ENCODE measurements at places on chromosomes 3 and 15.
A peak's percentile ranks its signal among the peaks of the same experiment; 100 is the strongest.

DNA sequence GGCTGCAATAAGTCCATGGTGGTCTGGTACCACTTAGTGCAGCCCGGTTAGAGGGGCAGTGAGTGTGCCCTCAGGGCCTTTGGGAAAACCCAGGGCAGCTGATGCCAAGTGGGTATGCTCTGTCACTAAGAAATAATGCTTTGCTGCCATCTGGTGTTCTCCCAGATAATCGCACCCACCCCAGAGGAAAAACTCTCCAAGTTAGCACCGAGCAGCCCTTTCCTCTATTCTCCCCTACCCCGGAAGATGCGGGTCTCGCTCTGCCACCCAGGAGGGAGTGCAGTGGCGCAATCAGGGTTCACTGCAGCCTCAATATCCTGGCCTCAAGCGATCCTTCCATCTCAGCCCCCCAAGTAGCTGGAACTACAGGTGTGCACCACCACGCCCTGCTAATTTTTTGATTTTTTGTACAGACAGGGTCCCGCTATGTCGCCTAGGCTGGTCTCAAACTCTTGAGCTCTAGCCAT, 21.3 kb upstream of the DAPK2 start:
- DNase-seq: peak; percentile 64

DNA sequence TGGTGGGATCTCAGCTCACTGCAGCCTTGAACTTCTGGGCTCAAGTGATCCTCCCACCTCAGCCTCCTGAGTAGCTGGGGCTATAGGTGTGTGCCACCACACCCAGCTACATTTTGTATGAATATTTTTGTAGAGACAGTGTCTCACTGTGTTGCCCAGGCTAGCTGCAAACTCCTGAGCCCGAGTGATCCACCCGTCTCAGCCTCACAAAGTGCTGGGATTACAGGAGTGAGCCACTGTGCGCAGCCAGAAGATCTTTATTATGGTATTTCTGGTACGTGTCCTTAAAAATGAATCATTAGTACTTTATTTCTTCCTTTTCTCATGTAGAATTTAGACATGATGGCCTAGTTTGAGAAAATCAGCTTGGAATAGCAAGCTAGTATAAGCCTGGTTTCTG, 153.3 kb downstream of the BCHE start:
- DNase-seq: no peak

DNA sequence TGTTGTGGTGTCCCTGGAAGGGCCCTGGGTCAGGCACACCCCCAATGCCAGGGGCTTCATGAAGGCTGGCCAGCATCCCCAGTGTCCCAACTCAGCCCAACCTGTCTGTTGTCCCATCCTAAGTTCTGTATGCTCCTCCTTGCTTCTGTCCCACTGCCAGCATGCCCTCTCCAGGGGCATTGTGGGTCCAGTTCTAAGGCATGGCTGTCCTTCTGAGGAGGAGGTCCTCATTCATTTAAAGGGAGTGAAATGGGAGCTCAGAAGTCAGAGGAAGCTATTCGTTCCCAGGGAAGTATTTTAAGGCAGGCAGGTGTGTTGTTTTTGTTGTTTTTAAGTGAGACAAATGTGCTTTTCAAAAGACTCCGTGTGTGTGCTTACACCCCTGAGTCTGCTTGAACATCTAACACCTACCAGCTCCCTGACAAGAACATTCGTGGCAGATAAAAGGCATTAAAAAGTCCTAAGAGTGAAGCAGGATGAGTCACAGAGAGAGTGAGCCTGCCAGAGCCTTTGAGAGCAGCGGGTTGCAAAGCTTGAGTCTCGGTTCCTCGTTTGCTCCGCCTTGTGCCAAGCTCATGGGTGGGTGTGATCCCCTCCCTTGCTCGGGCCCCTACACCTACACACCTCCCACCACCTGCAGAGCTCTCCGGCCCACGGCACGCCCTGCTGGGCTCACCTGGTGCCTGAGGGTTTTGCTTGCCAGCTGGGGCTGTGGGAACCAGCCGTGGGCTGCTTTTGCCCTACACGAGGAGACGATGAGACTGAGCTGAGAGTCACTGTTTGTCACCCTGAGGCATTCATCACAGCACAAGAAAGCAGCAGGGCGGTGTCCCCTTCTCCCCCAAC, 183.4 kb upstream of the TOPAZ1 start:
- DNase-seq: peak; percentile 28

DNA sequence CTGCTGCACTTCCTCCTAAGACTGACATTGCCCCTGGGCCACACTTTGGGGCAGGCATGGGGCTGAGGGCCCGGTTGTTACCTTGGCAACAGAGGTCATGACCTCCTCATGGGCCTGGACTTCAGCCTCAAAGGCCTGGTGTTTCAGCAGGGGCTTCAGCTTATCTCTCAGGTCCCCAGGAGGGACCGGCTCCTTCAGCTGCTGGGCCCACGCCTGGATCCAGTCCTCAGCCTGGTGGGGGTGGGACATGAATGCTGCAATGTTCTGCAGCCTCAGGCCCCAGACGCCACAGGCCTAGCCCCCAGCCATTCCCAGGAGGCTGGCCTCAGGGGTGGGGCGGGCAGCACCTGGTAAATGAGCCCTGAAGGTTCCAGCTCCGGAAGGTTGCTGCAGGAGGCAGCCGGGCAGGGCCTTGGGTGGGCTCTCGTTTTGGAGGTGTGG, 27.6 kb downstream of the SPTBN5 start:
- DNase-seq: no peak

- DNase-seq: no peak
Observed at GRCh38 chr3:168952551-168952950, 711.0 kb downstream of the MECOM start.

DNA sequence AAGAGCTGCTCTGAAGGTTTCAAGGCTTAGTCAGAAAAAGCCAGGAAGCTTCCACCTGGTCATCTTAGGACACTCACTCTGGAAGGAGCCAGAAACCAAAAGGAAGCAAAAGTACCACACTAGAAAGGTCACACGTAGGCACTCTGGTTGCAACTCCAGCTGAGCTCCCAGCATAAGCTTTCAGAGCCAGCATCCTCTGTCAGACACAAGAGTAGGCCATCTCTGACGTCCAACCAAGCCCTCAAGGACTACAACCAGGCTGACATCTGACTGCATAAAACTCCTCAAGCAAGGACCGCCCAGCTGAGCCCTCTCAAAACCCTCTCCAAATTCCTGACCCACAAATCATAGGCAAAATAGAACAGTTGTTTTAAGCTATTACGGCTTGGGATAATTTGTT, 12.8 kb downstream of the SH3BP5 start:
- DNase-seq: no peak

- DNase-seq: no peak
Observed at GRCh38 chr3:14949126-14949525, 1.7 kb downstream of the NR2C2 start.

DNA sequence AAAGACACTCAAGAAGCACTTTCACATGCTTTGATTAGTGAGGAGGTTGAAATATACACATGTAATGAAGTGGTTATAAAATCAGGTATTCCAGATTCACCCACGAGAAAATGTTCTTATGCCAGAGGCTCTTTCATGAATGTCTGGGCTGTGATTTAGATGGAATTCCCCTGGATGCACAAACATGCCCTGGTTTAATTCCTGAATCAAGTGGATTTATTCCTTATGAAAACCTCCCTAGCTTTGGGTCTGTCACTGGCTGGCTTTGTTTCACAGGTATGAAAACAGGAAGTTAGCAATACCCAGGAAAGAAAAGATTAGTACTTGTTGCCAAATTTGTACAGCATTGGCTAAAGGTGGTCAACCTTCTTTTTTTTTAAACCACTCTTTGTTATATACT, 1123.0 kb downstream of the ROBO1 start:
- DNase-seq: no peak

GRCh38 chr3:64650096-64650622, 37.6 kb downstream of the ADAMTS9 start:
- DNase-seq: no peak

Data from activated CD4-positive, alpha-beta T cell treated with anti-CD3 and anti-CD28 coated beads, Interleukin-2, amount 50 U/mL, for 4 hours (primary cell).